Activated CD8-positive, alpha-beta memory T cell treated with anti-CD3 and anti-CD28 coated beads for 1 hour (primary cell): ENCODE measurements at places on chromosomes 4 and X.

DNA sequence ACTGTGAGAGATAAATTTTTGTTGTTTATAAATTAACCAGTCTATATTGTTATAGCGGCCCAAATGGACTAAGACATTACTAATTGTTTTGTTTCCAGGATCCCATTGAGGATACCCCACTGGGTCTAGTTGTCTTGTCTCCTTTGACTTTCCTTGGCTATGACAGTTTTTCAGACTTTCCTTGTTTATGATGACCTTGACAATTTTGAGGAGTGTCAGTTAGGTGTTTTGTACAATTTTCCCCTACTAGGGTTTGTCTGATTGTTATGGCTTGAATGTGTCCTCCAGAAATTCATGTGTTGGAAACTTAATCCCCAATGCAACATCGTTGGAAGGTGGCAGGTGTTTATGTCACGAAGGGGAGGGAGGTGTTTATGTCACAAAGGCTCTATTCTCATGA is 89.6 kb upstream of the PITX2 start:
- DNase-seq: no peak

DNA sequence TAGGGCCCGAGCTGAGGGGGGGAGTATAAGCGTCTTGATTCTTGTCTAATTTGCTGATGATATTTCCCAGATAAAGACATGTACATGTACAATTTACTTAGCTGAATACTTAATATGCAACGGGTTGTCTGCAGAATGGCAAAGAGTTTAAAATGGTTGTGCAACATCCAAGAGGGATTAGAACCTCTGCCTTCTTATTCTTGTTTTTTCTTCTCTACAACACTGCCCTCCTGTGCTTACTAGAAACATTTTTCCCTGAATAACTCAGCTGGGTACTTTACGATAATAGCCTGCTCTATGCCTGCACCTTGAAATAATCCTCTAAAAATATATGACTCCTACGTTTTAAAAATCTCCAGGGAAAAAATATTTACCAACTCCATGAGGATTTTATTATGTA is 41.8 kb downstream of the INTS12 start:
- DNase-seq: no peak

GRCh38 chrX:29397506-29397905 is 810.3 kb downstream of the IL1RAPL1 start:
- no peak for DNase-seq

- no peak for DNase-seq
Observed at GRCh38 chrX:51737091-51737490, 6.2 kb upstream of the GSPT2 start.

DNA sequence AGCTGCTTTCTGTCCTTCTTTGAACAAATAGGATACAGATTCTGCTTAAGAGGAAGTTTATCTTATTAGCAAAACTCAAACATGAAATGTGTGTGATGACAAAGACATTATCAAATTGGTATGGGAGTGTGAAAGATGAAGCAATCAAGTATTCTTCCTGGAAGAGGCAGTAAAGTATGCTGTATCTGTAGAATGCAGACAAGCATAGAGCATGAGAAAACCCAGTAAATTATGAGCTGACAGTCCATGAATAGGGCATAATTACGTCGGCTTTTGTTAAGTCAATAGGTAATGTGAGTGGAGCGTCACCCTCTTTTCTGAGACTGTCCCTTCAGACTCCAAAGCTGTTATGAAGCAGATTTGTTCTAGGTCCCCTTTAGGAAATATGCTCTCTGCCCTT is 458.6 kb upstream of the NWD2 start:
- no peak for DNase-seq

DNA sequence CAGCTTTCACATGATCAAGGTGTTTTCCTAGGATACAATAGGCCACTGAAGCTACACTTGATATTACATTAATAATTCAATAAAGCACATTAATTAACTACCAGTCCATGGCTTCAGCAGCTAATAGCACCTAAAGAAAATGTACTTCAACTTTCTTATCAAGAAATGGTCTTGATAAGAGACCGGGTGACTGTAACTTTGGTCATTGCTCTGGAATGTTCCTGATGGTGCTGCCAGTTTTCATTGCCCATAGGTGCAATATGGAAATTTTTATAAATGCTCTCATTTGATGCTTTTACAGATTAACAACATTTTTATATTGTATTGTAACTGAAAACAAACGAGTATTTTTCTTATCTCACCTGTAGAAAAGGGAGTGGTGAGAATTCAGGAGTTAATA is 165.4 kb downstream of the SHROOM3 start:
- DNase-seq: no peak

DNA sequence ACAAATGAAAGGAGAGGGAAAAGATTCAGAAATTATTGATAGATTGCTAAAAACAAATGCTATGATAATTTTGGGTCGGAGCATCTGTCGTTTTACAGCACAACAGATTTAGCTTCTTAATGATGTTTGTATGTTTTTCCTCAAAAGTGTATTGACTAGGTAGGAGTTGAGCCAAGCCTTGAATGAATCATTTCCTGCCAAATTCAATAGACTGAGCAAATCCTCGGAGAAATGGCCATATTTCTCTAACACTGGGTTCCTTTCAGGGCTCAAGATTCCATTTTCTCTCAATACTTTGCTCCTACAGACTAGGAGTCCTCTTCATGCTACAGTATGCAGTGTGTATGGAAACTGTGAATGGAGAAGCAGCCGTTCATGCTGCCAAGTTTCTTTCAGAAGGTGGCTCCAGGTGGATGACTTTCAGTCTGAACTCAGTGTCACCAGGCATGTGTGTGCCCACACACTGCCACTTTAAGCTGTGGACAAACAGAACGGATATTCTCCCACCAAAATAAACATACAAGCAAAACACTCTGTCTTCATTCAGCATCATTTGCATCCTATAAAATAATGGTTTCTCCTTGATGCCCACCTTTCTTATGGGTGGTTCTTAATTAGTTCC is 146.0 kb downstream of the TBL1X start:
- no peak for DNase-seq

DNA sequence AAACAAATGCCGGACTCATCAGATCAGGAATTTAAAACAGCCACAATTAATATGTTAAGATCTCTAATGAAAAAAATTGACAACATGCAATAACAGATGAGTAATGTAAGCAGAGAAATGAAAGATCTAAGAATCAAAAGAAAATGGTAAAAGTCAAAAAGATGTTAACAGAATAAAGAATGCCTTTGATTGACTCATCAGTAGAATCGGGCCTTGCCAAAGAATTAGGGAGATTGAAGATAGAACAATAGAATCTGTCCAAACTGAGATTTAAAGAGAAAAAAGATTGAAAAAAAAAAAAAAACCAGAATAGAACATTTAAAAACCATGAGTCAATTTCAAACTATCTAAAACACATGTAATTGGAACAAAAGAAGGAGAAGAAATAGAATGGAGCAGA is 25.9 kb upstream of the GUCY1A1 start:
- DNase-seq: no peak

GRCh38 chrX:12292996-12293765 is 154.9 kb downstream of the FRMPD4 start:
- no peak for DNase-seq

GRCh38 chrX:108053218-108053617 is 8.4 kb downstream of the VSIG1 start:
- DNase-seq: no peak

DNA sequence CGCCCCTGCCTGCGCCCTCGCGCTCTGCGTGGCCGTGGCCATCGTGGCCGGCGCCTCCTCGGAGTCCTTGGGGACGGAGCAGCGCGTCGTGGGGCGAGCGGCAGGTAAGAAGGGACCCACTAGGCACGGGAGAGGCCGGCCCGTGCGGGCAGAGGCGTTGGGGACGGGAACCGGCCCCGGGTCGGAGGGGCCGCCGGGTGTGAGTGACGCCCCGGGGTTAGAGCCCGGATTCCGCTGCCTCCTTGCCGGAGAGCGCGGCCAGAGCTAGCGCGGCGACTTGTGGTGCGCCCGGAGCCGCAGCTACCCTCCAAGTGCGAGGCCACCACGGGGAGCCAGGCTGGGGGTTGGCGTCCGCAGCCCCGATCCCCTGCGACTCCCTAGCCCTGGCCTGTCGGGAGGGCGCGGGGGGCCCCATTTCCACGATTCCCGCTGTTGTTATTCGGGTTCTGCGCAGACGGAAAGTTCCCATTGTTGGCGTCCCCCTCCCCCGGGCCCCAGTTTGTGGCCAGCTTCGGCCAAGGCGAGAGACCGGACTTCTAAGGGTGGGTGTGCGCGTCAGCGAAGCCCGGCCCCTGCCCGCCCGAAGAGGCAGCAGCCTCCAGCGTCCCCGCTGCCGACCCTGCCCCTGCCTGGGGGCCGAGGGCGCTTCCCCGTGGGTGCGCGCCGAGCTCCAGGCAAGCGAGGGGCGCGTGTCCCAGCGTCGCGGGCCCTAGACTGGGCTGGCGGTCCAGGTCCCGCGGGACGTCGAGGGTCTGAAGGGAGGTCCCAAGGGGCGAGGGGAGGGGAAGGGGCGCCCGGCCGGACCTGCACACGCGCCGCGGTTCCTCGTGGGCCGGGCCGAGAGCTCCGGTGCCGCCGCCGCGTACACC is 1.1 kb downstream of the FGFR3 start:
- DNase-seq: no peak

DNA sequence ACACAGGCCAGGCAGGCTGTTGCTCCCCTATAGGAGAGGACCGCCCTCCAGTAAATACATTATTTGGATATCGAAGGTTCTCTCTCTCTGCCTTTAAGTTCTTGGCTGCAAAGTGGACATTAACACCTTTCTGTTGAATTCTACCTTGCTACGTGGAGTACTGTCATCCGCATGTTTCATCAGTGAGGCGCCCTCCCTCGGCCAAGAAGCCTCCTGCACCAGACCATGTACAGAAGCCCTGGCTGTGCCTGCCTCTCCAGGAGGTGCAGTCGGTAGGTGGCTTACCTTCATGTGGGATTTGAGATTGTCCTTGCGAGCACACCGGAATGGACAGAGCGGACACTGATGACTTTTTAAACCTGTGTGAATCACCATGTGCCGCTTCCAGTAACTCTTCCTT is 46.7 kb downstream of the ZNF827 start:
- no peak for DNase-seq

DNA sequence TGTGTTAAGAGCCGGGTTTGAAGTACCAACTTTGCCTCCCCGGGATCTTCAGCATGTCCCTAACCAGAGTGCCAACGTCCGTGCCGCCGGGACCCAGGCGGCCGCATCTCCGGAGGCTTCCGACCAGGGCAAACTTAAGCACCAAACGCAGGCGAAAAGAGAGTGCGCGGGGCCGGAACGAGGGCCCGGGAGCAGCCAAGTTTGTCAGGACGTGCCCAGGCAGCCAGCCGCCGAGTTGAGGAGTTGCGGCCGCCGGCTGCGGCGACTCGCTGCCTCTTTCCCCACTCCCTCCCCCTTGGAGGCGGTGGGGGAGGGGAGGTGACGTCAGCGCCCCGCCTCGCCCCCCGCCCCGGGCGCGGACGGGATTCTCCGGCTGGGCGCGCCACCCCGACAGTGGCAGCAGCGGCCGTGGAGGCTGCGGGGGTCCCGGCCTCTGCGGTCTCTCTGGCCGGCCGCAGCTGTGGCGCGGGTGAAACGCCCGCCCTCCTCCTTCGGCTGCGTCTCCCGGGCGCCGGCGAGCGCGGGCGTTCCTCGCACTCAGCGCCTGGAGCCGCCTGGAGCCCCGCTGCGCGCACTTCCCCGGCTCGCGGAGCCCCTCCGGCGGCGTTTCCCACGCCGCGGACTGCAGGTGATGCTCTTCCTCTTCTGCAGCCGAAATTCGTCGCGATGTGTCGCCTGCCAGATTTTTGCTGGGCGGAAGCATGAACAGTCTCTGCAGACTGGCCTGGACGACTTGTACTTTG is 2.9 kb upstream of the FAT1 start:
- no peak for DNase-seq

DNA sequence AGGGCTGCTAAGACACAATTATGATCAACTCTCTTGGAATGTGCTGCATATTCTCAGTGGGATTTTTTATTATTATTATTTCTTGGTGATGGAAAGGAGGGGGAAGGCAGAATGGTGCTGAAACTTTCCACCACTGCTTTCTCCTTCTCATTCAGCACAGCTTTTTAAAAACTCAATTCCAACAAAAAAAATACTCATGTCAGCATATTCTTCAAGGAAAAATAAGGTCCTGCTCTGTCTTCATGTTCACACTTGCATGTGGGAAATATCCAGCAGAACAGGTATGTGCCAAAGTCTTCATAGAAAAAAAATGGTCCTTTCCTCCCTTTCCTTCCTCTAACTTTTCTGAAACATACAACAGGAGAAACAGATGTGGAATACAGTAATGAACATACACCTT is 144.0 kb upstream of the ADAMTS3 start:
- no peak for DNase-seq

DNA sequence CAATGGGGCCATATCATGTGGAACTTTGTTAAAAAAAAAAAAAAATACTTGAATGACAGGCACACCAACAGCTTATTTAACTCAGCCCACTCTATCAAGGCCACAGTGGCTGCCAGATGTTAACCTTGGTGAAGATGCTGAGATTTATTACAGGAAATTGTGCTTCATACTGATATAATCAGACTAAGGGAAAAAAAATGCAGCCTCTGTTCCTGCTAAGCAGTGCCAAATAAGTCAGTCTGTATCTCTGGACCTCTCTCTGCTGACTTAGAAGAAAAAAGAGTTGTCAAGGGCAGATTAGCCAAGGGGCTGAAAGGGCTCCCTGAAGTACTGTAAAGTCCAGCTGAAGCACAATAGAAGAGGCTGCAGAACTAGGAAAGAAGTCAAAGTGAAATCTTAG is 677.7 kb upstream of the HTR2C start:
- DNase-seq: no peak

DNA sequence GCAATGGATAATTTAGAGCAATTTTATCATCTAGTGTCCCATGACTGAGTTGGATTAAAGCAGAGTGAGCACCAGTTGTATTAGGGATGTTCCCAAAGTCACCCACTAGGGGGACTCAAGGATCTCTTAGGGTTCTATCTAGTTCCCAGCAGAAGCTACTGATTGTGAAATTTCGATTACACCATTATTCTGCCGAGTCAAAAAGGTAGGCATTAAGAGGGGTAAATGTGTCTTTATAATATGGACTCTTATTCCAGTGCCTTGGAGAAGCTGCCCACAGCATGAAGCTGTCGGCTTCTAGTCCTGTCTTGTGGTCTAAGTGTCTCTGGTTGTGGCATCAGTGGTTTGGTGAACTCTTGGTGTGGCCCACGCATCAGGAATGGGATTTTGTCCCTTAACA is 53.3 kb downstream of the RGS12 start:
- no peak for DNase-seq

DNA sequence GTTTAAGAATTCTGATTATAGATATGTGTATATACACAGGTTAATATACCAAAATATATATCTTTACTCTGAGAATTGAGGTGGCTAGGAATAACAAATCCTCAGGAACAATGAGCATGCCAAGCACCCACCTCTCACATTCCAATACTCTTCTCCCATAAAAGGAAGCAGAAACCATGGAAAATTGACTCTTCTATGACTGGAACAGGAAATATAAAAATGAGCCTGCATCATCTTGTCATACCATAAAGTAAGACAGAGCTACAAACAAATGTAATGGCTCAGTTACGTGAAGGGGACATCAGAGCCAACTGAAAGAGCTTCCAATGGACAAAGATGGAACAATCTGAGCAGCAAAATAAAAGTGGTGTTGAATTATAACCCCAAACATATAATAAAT is 3.8 kb upstream of the MAGEA8 start:
- DNase-seq: no peak

- DNase-seq: no peak
Observed at GRCh38 chr4:93243262-93243661, 585.3 kb upstream of the ATOH1 start.

GRCh38 chr4:146063143-146063542 is 112.4 kb upstream of the LSM6 start:
- no peak for DNase-seq
